ENCODE measurements at places on chromosomes 5 and 9.

GRCh38 chr5:82287625-82288024 is 9.5 kb upstream of the RPS23 start:
- DNase-seq = no peak

DNA sequence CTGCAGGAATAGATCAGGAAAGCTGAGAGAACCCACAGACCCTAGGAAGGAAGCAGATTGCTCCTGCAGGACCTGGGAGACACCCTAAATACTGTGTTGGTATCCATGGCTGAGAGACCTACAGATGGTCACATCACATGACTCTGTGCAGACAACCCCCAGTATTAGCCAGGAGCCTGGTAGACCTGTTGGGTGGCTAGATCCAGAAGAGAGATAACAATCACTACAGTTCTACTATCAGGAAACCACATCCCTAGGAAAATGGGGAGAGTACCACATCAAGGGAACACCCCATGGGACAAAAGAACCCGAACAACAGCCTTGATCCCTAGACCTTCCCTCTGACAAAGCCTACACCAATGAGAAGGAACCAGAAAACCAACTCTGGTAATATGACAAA is 24.2 kb upstream of the MELK start:
- no peak for DNase-seq

GRCh38 chr9:78606001-78606379 is 309.1 kb downstream of the PSAT1 start:
- no peak for DNase-seq

DNA sequence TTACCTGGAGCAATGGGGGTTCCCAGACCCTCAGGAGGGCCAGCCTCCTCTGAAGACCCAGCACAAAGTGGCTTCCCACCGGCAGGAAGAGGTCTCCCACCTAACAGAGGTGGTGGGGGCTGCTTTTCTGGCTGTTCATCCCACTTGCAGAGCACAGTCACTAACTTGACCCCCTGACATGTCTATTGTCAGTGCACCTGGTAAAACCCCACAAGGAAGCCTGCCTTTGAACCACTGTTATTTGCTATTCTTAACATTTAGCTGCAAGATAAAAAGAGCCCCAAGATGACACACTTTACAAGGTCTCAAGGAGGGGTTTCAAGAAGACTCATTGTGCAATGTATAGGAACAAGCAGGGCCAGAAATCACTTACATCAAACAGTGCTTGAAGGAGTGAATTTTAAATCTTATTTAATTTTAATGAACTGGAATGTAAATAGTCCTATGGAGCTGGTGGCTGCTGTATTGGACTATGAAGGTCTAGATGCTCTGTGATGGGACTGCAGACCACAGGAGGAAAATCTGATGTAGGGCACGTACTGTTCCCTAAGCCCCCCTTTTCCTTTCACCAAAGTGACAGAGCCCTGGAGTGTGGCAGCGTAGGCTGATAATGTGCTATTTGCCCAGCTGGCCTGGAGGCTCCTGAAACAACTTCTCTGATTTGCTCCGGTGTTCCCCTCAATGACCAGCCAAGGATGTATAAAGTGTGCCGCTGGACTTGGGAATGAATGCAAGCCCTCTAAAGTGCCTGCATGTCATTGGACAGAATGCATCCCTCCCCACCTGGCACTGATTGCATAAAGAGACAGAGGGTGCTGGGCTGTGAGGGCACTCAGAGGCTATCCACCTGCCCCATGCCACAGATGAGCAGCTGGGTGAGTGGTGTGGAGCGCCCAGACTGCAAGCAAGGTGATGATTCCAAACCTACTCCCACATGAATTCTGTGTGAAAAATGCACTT is 80.2 kb downstream of the PTPN3 start:
- no peak for DNase-seq

GRCh38 chr5:51028394-51028793 is 354.9 kb upstream of the ISL1 start:
- DNase-seq = no peak

- DNase-seq = no peak
Measured at GRCh38 chr9:132543960-132544359, 38.4 kb upstream of the BARHL1 start.

DNA sequence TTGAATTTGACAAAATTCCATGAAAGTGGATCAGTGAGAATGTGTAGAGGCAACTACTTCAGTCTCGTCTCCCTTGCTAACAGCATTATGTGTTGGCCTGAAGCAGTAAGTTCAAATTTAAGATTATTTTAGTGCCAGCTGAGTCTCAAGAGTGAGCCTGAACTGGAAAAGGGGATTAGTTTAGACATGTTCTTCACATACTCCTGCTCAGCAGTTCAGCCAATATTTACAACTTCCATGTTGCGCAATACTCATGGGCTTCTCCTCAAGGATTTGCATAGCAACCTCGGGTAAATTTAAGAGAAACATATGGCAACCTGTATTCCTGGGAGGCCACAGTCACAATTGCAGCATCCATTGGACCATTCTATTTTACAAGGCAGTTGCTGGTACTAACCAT is 553.8 kb downstream of the PTPRD start:
- DNase-seq = no peak

- DNase-seq = no peak
Measured at GRCh38 chr5:1127959-1128785, 16.3 kb upstream of the SLC12A7 start.

- DNase-seq = no peak
Measured at GRCh38 chr5:42991404-42992087, 48.6 kb downstream of the ANXA2R start.

GRCh38 chr9:90523958-90524357 is 118.7 kb downstream of the DIRAS2 start:
- DNase-seq = no peak

DNA sequence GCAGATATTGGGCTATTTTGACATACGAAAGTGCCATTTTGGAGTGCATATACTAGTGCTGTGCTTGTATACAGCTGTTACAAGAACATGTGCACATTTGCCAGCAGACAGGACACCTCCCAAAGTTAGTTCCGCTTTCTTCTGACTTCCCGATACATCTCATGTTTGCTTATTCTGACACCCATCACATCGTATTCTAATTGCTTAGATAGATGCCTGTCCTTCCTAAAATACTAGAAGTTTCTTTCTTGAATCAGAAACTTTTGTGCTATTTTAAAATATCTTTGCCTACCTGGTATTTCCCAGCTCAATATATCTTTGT is 177.8 kb downstream of the TTLL11 start:
- DNase-seq = no peak

GRCh38 chr5:123486951-123487655 is 24.9 kb upstream of the CSNK1G3 start:
- DNase-seq = no peak

DNA sequence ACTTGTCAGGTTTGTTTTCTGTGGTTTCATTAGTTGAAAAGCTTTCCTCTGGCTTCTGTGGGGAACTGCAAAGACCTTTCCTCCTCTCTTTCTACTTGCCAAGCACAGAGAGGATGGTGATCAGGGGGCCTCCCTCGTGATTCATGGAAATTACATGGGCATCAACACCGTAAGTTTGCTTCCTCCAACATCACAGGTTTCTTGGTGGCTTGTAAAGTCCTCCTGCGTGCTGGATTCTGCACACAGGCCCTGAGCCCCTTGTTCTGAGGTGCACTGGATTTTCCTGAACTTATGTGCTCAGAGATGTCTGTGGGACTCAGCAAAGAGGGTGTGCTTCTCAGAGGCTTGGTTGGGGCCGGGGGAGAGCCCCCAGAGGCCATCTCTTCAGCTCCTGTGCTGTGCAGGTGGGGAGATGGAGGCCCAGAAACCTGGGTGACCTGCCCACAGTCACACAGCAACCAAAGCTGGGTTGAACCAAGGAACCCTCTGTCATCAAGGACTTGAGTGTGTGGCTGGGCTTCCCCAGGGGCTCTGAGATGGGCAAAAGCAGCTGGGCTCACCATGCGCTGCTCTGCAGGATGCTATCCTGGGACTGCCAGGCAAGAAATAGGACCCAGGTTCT is 36.5 kb downstream of the RGS3 start:
- DNase-seq = no peak

DNA sequence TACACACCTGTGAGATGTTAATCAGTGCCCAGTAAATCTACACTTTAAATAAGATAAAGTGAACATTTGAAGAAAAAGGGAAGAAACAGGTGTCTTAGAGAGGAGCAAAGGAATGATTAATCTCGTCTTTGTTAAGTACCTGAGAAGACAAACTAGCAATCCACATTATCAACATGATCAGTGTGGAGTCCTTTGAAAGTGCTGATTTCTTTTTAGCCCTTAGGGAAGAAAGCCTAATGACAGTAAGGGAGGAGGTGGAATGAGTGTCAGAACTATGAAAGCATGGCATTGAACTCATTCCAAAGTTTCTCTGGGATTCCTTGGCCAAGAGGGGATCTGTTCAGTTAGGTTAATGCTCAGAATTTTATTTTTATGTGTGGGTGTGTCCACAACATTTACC is 1109.0 kb upstream of the ACO1 start:
- no peak for DNase-seq

DNA sequence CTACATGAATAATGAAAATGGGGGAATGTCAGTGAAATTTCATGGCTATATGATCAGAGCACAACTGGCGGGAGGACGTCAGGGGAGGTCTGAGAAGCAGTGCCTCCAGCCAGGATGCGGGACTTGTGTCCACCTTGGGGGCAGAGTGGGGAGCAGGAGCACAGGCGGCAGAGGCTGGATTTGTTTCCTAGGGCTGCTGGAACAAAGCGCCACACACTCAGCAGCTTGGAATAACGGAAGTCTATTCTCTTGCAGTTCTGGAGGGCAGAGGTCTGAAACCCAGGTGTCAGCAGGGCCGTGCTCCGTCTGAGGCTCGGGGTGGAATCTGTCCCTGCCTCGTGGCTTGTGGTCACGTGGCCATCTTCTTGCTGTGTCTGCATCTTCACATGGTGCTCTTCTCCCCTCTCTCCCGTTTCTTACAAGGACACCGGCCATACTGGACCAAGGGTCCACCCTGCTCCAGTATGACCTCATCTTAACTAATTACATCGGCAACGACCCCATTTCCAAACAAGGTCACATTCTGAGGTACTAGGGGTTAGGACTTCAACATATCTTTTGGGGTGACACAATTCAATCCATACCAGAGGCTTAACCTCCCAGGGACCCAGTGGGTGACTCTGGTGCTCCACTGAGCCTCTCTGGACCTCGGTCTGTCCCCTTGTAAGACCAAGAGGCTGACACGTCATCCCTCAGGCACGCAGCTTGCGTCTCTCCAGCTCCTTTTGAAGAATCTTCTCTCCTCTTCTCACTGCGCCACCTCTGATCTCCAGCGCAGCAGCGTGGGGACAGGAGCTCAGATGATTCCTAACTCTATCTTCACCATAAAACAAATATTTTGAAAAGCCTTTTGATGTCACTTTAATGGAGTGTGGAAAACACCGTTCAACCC is 202.5 kb downstream of the CDK5RAP2 start:
- DNase-seq = no peak

GRCh38 chr5:165928971-165929370 is 2362.5 kb upstream of the WWC1 start:
- DNase-seq = no peak

- no peak for DNase-seq
Measured at GRCh38 chr5:167853421-167853820, 438.0 kb upstream of the WWC1 start.

DNA sequence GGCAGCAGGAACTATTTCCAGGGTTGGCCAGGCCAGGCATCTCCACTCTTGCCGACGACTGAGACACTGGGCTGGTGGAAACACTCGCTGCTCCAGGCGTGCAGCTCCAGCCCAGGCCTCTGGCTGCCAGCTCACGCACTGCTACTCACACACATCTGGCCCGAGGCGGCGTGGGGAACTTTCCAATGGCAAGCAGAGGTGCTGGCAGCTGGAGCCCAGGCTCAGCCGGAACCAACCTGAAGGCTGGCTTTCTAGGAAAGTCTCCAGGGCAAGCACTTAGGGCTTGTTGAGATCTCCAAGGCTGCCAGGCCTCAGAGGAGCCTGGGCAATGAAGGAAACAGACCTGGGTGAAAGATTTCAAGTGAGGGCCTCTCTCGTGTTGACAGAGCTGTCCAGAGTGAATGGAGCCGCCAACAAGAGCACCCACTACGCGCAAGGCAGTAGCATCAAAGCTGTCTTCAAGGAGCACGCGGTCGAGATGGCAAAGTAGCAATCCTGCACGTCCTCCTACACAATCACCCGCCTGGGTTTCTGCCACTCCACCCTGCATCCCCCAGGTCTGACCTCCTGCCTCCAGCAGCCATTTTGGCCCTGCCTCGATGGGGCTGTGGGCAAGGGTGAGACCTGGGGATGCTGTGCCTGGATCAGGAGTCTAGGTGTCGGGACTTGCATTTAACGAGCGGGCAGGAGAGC is 14.4 kb downstream of the SH3PXD2B start:
- no peak for DNase-seq

- no peak for DNase-seq
Measured at GRCh38 chr9:37121881-37122280, 1.5 kb downstream of the ZCCHC7 start.

DNA sequence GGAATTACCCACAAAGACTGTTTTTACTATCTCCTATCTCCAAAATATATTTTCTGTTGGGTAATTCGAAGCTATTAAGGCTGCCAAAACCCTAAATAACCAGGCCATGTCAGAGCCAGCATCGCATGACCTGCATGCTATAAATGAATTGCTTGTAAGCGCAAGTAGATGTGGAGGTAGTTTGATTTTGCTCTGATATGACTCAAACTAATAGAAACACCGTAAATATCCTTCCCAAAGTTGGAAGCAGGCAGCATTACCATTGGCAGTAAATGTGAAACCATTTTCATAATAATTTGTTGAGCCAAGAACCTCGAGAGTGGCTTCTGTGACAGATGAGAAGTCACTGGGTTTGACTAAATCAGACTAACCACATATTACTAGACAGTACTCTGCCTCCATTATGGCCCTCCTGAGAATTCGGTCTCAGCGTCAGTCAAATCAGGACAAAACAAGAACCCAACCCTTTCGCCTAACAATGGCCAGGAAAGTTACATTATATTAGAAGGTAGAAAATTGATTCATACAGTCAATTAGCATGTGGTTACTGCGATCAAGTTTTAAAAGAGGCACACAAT is 289.8 kb downstream of the SPOCK1 start:
- no peak for DNase-seq

- no peak for DNase-seq
Measured at GRCh38 chr9:114310471-114311450, 12.1 kb upstream of the ORM1 start.
